Panc1 (cell line): ENCODE measurements at places on chromosomes 5 and 9. TPM values are rescaled to one million over a fixed set of nuclear protein-coding genes. Genes with fewer than 3 reads are reported as not detected.

The SGCD gene
- not detected for total RNA-seq

The SV2C gene
- total RNA-seq = not detected

The F2RL1 gene
- 65.9 TPM for total RNA-seq

The ADAMTS2 gene
- 0.13 TPM for total RNA-seq
